Activated CD4-positive, CD25-positive, alpha-beta regulatory T cell treated with anti-CD3 and anti-CD28 coated beads, Interleukin-2, amount 50 U/mL, for 16 hours (primary cell): ENCODE measurements at places on chromosomes 12 and 14.
A peak's percentile ranks its signal among the peaks of the same experiment; 100 is the strongest.

DNA sequence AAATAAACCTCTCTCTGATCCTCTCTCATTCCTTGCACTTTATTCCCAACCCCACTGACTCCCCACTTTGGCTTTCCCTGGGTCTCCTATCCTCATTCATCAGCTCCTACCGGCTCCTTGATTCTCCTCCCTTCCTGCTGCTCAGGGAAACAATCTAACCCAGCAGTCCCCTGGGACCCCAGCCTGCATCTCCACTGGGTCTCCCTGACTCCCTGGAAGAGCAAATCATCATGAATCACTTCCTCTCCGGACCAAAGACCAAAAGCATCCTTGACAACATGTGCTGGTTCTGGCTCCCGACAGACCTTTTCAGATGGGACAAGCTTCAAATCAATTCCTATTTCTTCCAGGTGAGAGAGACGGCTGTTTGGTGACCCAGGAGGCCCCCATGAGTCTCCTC lies 76.6 kb downstream of the HSPB8 start:
- DNase-seq = no peak

GRCh38 chr14:103500148-103500990 lies 22.3 kb downstream of the CKB start:
- peak; percentile 59 for DNase-seq

DNA sequence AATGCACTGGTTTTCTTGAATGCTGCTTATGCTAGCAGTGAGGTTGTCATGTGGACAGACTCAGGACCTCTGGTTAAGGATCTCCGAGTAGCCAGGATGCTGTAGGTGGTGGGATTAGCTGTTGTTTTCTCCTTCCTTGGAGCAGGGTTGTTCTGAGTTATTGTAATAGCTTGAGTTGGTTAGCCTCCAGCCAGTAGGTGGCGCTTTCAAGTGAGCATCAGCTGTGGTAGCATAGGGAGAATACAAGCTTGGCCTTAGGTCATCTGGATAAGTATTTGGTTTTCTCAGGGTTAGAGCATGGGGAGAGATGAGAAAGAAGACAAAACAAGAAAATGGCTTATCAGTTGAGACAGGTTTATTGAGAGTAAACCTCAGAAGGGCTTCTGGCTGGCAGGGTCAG lies 299.7 kb upstream of the FBXO33 start:
- no peak for DNase-seq

GRCh38 chr14:55621391-55621790 lies 41.4 kb downstream of the KTN1 start:
- no peak for DNase-seq

DNA sequence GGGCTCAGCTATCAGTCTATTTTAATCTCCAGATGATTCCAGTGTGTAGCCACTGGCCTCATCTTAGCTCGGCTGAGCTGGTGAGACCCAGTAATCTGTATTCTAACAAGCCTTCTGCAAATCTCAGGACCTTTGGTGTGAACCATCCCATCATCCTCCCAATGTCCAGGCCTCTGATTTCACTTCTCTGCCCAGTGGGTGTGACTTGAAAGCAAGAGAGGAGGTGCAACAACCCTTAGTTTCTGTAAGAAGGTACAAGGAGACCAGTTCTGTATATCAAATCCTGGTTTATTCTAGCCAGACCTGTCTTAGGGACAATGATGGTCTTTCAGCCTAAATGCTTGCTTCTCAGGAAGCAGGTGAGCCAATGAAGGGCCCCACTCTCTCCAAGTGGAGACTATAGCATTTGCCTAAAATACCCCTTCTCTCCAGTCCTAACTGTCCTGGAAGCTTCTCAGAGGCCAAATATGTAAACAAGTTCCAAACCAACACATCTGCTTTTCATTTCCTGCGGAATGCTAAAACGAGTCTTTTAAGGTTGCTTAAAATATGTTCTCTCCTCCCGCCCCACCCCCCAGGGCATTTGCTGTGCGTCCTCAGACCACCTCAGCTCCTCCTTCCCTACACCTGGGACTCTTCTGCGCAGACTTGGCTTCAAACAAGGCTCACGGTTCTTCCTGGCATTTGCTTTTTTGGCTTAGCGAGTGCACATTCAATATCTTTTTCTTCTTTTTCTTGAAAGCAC lies 78.4 kb upstream of the FUT8 start:
- DNase-seq = no peak

DNA sequence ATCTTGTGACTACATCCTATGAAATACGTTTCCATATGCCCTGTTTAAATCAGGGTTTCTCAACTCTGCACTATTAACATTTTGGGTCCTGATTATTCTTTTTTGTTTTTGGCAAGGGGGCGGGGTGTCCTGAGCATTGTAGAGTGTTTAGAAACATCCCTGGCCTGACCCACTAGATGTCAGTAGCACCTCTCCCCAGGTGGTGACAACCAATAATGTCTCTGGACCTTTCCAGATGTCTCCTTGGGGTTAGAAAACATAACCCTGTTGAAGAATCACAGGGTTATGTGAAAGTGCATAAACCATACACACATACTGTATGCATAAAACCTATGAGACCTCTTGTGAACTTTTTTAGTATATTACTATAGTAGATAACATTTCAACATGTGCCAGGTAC lies 1.4 kb downstream of the ACAD10 start:
- DNase-seq = no peak

GRCh38 chr14:72904840-72905561 lies 11.1 kb upstream of the DPF3 start:
- DNase-seq = peak; percentile 51

- no peak for DNase-seq
These were observed 341.4 kb downstream of the ADAMTS20 start for GRCh38 chr12:43210485-43211192.

GRCh38 chr14:52079239-52079959 lies 10.5 kb upstream of the NID2 start:
- DNase-seq = no peak
